ENCODE measurements at places on chromosomes 11 and 22. TPM values are rescaled to one million over a fixed set of nuclear protein-coding genes. Genes with fewer than 3 reads are reported as not detected.
A peak's percentile ranks its signal among the peaks of the same experiment; 100 is the strongest.

Gene TMEM223
- 27.1 TPM for total RNA-seq

Gene GP1BB
- 1.9 TPM for total RNA-seq

Gene RTN4R
- total RNA-seq, result not detected

DNA sequence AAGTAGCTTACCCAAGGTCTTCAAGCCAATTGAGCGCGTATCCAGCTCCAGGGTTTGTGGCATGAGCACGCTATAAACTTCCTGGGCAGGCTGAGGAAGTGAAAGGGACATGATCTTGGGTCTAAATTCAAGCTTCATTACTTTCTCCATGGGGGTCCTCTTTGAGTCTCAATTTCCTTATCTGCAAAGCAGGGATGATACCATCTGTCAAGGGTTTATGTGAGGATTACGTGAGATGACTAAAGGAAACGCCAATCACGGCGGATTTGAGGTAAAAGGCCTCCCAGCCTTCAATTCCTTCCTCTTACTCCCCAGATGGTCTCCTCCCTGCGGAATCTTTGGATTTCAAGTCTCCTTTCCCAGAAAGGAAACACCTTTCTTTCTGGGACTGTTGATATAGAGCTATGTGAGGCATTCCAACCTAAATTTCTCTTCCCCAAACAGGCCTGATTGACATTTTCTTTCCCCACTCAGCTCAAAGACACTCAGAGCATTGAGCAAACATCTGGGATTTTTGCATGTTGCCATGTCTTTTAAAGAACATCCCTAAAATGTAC lies 474.4 kb downstream of the INSC start:
- DNase-seq, result no peak

DNA sequence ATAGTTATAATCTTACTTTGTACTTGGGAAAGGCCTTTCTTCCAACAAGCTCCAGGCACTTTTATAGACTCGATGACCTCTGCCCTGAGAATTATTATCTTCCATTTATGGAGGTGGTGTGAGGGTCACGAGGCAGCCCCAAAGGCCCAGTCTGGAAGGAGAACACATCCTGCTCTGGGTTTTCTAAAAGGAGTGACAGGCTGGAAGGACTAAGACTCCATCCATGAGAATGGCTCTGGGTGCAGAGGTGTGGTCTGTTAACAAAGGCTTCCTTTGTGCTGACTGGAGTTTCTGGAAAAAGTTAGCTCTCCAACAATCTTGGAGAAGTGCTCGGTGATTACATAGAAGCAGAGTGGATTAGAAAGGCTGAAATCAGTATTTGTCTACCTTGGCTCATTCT lies 74.7 kb upstream of the SESN3 start:
- DNase-seq, result no peak

GRCh38 chr11:100805506-100806199 lies 118.6 kb downstream of the ARHGAP42 start:
- DNase-seq, result no peak

DNA sequence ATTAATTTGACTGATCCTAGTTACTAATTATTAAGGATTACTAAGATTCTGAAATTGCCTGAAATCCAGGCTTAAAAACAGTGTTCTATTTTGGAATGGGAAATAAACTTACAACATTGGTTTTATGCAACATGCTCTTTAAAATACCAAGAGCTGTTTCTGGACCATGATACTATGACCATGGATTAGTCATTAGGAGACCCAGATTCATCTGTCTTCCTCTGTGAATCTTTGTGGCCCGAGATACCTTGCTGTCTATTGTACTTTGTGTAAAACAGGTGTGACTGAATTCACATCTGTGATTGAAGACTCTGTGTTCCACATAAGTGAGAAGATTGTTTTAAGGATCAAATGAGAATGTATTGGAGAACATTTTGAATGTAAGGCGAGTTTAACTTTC lies 98.8 kb downstream of the HSD17B12 start:
- DNase-seq, result no peak

GRCh38 chr11:130304651-130305050 lies 10.1 kb downstream of the ZBTB44 start:
- no peak for DNase-seq

GRCh38 chr22:49255741-49256318 lies 571.8 kb downstream of the BRD1 start:
- DNase-seq, result no peak

DNA sequence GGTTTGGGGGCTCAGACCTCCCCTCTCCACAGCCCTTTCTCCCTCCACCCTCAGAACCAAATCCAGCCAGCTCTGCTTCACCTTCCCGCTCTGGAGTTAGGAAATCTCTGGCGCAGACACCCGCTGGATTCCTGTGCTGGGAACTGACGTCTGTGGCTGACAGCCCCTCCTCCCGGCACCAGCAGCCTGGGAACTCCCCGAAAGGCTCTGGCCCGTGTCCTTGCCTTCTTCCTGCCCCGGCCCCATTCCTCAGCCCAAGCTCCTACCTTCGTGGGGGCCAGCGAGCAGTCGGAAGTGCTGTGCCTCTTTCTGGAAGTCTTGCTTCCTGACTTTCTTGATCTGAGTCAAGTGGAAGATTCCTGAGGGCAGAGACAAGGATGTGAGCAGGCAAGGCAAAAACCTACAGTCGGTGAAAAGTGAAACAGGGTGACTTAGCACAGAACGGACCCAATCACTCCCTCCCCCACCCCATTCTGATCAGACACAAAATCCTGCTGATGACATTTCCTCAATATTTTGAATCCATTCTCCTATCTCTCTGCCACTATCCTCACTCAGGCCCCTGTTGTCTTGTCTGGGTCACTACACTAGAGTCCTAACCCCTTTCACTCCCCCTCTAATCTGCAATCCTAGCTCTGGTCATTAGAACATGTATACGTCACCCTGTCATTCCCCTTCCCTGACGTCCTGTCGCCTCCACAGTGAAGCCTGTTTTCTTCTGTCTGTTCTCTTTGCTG lies 34.1 kb downstream of the CHRDL2 start:
- DNase-seq, result peak; percentile 97

GRCh38 chr11:128235426-128235825 lies 351.9 kb downstream of the ETS1 start:
- DNase-seq, result no peak

DNA sequence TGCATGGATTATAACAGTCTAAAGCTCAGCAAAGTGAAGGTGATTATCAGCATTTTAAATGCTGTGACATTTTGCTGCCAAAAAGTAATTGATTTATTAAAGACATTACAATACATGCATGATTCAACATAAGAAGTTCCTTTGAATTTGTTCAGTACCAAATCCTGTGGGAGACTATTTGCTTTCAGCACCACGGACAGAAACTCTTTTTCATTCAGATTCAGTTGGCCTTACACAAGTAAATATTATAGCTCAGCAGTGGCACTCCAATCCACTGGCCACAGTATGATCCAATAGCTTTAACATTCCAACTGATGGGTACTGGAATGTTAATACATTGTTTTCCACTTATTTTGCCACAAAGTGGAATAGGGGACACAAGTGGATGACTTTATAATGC lies 806.7 kb downstream of the NTM start:
- no peak for DNase-seq

- no peak for DNase-seq
These were observed 7.1 kb downstream of the MGAT3 start for GRCh38 chr22:39463931-39464390.

GRCh38 chr11:86991341-86991740 lies 36.1 kb upstream of the FZD4 start:
- no peak for DNase-seq

DNA sequence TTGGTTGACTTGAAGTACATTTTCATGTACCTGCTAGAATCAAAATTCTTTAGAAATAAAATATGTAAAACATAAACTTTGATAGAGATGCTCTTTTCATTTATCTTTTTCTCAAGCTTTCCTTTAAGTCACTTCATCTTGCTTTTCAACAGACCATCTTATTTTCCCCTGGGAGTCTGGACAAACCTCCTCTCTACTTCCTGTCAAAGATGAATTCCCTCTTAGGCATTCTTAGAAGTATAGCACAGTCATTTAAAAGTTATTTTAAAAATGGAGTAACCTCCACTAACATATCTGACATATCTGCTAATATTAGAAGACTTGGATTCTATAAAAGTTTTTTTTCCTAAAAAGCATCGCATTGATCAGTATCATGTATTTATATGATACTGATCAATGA lies 84.8 kb upstream of the PAX6 start:
- DNase-seq, result no peak

GRCh38 chr11:74776546-74776945 lies 27.9 kb downstream of the RNF169 start:
- DNase-seq, result no peak

DNA sequence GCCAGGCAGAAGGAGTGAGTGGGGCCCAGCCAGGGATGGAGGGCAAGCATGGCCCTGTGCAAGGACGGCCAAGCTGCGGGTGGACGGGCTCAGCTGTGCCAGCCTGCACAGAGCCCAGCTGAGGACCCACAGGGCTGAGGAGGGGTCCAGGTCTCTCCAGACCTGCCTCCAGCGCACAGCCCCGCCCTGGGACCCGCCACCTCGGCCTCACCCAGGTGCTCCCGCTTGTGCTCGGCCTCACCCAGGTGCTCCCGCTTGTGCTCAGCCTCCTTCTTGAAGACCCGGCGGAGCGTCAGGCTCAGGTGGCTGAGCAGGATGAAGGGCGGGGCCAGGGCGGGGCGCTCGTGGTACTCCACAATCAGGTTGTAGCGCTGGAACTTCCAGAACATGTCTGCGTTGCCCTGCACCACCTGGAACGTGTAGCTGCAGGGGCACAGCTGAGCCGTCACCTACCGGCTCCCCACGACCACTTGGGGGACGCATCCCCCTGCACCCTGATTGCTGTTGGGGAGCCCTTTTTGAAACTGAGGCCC lies 6.4 kb downstream of the TSSC4 start:
- DNase-seq, result no peak

DNA sequence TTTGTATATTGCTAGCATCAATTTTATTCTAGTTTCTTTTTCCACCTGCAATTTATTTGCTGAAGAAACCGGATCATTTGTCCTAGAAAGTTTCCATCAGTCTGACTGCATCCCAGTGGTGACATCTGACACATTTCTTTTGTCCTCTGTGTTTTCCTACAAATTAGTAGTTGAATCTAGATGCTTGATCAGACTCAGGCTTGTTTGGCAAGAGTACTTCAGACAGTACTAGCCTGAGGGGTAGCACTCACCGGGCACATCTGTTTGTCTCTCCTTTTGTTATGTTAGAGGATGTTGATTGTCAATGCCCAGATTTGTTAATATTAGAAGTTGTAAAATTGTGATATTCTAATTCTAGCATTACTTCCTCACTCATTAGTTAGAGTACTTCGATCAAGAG lies 204.8 kb downstream of the SWAP70 start:
- no peak for DNase-seq

DNA sequence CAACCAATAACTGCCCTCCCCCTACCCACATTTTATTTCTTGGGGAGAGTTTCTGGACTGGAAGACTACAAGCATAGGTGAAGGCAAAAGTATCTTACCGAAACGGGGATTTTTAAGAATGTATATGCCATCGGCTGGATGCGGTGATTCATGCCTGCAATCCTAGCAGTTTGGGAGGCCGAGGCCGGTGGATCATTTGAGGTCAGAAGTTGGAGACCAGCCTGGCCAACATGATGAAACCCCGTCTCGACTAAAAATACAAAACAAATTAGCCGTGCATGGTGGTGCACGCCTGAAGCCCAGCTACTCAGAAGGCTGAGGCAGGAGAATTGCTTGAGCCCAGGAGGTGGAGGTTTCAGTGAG lies 20.8 kb upstream of the SLN start:
- DNase-seq, result no peak
